NCI-H748 treated with DMSO at 0.1 percent for 48 hours (cell line): ENCODE measurements at places on chromosomes 1 and 21.

- DNase-seq: no peak
Observed at GRCh38 chr1:27000817-27001460, 7.4 kb downstream of the TRNP1 start.

DNA sequence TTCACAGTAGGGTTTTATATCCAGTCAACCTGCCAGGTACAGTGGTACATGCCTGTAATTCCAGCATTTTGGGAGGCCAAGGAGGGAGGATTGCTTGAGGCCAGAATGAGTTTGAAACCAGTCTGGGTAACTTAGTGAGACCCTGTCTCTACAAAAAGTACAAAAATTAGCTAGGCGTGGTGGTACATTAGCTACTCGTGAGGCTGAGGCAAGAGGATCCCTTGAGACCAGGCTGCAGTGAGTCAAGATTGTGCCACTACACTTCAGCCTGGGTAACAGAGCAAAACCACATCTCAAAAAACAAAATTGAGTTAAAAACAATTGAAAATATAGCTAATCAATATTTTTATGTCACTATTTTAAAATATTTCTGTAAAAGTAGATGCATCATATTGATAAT lies 33.2 kb downstream of the DDI2 start:
- DNase-seq: no peak

- DNase-seq: no peak
Observed at GRCh38 chr1:28144203-28145135, 32.0 kb downstream of the PTAFR start.

- DNase-seq: no peak
Observed at GRCh38 chr1:151978922-151979321, 14.7 kb downstream of the S100A10 start.

DNA sequence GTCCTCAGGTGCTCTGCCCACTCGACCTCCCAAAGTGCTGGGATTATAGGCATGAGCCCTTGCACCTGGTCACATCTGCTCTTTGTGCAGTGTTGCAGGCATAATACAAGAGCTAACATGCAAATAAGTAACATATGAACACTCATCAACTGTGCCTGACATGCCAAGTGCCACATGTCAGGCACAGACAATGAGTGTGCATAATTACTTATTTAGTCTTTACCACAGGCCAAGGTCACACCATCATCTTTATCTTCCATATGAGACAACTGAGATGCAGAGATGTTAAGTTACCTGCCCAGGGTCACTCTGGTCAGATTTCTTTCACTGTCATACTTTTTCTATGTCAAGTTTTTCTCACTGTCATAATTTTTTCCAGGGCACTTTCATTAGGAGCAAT lies 126.1 kb downstream of the PPIAL4G start:
- DNase-seq: no peak
